ENCODE measurements at places on chromosomes 16 and 17. TPM values are rescaled to one million over a fixed set of nuclear protein-coding genes. Genes with fewer than 3 reads are reported as not detected.

DNA sequence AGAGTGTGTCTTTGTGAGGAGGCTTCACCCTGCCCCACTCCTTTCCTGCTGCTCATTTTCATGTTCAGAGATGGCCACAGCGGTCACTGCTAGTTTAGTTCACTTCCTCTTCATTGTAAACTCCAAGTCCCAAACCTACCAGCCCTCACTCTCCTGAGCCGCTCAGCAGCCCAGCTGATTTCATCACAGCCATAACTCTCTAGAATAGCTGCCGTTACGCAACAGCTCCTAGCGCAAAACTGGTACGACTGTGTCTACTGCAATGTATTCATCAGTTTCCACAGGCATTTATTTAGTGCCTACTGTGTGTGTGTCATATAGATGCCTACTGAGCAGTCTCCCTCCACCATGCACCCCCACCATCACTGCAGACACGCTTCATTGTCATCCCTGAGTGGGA, 233.5 kb upstream of the RPL38 start:
- no peak for DNase-seq

- no peak for DNase-seq
These were observed 27.0 kb upstream of the NF1 start for GRCh38 chr17:31067691-31068184.

DNA sequence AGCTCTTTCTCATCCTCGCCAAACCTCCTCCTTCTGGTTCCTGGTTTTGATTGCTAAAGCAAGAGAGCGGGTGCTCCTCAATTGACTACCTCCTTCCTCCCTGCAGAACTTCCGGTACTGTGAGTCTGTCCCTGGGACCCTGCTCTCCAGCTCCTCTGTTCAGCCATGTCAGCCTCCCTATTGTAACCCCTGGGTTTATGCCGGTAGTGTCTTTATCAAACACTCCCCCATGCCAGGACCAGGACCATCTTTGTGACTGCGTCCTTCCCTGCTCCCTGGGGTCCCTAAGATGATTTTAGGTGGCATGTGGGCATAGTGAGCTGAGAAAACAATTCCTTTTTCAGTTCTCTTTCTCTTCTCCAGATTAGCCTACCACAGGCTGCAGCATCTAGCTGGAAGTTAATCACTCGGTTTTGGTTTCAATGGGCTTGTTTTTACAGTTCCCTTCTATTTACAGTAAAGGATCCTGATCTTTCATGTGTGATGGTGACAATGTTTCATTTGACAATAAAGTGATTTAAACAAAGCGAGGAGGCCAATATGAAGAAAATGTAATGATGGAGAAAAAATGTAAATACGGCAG, 27.7 kb upstream of the IL21R start:
- no peak for DNase-seq

GRCh38 chr17:50266384-50267073, 7.7 kb upstream of the TMEM92 start:
- no peak for DNase-seq

- DNase-seq, result no peak
These were observed 985 bp upstream of the SLFN12 start for GRCh38 chr17:35433075-35433894.

GRCh38 chr16:71761097-71761496, 36.6 kb upstream of the PHLPP2 start:
- no peak for DNase-seq

DNA sequence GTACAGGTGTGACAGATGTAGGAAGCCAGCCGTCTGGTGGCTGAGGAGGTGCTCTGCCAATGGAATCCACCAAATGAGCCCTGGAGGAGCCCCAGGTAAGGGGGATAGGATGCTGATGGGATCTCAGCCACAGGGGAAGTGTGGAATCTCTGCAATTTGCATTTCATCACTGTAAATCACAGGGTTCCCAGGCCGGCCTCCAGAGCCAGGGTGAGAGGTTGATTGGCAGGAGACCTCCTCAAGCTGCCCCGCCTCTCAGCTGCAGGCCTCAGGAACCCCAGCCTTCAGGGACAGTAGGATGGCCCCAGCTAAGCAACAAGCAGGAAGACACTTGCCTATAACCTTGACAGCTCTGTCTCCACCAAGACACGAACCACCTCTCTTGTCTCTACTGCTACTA, 39.4 kb downstream of the RTN4RL1 start:
- no peak for DNase-seq

DNA sequence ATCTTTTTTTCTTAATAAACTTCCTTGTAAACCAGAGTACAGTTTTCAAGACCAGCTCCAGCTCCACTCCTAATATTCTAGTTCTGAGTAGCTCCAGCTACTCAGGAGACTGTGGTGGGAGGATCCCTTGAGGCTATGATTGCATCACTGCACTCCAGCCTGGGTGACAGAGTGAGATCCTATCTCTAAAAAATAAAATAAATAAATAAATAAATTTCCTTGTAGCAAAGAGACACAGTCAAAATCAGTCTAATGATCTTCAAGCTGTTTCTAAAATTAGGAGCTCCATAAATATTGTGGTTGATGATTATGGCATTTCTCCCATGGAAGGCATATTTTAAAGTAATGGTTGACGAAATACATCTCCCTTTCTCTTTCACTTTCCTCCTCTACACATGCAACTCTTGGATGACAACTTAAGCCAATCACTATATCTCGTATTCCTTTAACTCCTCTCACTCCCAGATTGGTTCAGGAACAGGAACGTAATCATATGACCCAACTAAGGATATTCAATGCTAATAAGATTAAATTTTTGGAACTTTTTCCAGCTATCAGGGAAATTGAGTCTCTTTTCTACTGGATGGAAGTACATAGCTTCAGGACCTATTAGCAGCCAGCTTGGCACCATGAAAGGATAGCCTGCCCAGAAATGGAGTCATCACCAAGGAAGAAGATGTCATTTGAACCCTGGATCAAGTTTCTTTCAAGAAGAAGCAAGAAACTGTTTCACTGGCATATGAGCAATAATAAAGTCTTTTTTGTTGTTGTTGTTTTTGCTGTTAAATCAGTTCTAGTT, 42.1 kb upstream of the TAOK1 start:
- DNase-seq, result no peak

- no peak for DNase-seq
These were observed 1.1 kb upstream of the ACE start for GRCh38 chr17:63475491-63476412.

DNA sequence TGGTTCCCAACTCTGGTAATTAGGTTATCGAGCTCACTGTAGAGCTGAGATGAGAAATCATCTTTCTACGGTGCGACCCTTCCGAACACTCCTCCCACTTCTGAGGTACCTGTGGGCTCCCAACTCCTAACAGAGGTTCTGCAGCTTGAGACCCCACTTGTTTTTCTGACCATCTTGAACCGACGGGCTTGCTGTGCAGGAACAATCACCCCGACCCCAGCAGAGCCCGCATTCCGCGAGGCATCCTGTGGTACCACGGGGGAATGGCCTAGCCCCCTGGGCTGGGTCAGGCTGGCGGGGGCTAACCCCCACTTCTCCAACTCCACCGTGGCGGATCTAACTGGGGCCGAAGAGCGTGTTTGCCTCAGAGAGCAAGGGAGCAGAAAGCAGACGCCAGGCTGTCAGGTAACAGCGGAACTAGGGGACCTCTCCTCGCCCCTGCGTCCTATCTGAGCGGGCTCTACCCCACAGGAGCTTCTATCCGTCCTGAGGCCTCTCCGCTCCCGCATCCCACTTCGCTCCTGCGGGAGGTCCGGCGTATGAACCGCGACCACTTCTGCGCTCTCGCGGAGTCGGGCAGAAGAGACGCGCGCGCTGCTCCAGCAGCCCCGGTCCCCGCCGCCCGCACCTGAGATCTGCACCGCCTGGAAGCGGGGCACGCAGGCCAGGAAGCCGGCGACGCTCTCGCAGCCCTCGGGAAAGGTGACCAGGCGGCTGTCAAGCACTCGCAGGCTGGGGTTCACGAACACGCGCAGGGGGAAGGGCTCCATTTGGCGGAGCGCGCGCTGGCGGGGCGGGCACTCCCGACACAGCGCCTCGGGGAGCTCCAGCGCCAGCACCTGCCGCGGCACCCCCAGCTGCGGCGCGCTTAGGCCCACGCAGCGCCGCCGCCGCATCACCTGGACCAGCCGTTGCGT, 761 bp downstream of the PDF start:
- DNase-seq, result no peak

DNA sequence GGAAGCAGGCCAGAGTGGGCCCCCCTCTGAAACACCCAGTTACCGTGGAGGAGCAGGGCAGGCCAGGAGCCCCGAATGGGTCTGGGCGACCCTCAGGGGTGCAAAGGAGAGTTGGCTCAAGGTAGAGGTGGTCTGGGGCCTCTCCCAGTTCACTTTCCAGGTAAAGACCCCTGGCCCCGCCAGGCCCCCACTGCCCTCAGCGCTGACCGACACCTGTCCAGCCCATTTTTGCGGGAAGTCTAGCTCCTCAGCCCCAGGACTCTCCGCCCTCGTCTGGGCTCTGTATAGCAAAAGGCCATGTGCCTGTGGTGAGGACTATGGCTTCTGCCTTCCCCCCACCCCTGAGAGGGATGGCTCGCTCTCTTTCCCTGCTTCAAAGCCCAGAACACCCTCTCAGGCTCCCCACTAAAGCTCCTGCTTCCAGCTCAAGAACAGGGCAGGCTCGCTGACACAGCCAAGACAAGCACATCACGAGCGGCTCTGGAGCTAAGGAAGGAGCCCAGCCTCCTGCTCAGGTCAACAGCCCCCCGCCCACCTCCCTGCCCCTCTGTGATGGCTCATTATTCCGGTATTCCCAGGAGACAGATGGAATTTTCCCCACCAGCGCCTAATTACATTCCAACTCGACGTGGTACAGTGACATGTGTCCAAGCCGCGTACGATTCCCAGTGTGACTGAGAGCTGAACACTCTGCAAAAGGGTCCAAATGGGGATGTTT, 59.4 kb downstream of the RTN4RL1 start:
- DNase-seq, result no peak

DNA sequence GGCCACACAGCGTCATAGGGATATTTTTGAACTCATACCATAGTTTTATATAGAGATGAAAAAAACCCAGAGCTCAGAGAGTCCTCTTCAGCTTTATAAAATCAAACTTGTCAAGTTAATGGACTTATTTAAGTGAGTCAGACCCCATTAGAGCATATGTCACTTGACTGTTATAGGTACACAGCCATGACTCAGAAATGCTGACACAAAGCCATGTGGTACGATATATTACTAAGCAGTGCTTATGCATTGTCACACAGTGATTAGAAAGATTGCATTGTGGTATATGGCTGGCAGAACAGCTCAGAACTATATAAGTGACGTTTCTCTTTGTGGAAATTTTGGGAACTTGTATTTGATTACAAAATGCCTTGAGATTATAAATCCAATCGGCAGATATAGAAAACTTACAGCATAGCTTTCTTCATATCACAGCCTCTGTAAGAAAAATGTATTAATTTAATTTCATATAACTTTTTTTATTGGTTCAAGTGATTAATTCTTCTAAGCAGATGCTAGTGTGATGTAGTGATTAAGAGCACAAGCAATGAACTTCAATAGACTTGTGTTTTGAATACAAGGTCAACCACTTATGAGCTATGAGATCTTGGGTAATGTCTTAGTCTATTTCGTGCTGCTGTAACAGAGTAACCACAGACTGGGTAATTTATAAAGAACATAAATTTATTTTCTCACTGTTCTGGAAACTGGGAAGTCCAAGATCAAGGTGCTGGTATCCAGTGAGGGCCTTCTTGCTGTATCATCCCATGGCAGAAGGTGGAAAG, 25.8 kb upstream of the GINS3 start:
- DNase-seq, result no peak

The TP53TG3 gene
- total RNA-seq, result not detected

The LLGL2 gene
- 3.4 TPM for total RNA-seq

The ABCC3 gene
- total RNA-seq, result not detected

The TEFM gene
- total RNA-seq, result 15.0 TPM

The CFAP97D1 gene
- total RNA-seq, result not detected

The PRSS53 gene
- 3.7 TPM for total RNA-seq

The CD7 gene
- total RNA-seq, result not detected

Measured in neural crest cell (in vitro differentiated cells).